Astrocyte of the spinal cord (primary cell): ENCODE measurements at places on chromosomes 2 and 18.

- no peak for DNase-seq
Observed at GRCh38 chr2:42321452-42322064, 39.5 kb downstream of the COX7A2L start.

DNA sequence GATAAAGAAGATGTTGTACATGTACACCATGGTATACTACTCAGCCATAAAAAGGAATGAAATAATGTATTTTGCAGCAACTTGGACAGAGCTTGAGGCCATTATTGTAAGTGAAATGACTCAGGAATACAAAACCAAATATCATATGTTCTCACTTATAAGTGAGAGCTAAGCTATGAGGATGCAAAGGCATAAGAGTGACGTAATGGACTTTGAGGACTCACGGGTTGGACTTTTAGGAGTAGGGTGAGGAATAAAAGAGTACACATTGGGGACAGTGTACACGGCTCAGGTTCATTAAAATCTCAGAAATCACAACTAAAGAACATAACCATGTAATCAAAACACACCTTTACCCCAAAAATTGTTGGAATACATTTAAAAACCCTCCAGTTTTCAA, 206.4 kb downstream of the RIT2 start:
- no peak for DNase-seq

- no peak for DNase-seq
Observed at GRCh38 chr2:164793529-164793928, 48.1 kb downstream of the COBLL1 start.

DNA sequence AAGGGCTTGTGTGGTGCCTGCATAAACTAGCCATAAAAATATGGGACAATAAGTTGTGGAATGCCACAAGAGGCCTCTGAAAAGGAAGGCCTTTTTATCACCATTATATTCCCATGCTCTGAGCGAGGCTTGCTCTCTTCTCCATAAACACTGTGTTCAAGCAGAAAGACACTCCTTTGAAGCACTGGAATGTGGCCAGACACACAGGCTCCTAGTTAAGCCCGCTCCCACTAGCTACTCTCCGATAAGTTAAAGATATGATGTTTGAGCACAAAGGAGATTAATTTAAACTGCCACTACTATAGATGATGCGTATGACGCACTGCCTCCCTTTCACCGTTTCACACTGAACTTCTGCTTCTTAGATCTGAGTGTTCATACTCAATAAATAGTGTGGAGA, 188.7 kb upstream of the TWIST2 start:
- no peak for DNase-seq

DNA sequence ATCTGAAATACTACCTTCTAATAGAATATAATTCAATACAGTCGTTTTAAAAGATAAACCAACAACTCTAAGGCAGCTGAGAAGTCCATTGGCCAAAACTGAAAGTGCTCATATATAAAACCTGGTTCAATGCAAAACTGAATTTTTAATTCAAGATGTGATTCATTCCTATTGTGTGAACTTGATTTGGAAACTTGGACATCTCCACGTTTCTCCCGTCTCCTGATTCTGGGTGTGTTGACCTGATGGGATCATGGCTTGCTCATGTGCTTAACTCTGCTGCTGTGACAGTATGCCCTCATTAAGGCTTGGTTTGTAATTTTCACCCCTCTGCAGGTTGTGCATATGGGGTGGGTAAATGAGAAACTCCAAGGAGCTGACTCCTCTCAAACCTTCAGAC, 166.3 kb upstream of the TPO start:
- no peak for DNase-seq

DNA sequence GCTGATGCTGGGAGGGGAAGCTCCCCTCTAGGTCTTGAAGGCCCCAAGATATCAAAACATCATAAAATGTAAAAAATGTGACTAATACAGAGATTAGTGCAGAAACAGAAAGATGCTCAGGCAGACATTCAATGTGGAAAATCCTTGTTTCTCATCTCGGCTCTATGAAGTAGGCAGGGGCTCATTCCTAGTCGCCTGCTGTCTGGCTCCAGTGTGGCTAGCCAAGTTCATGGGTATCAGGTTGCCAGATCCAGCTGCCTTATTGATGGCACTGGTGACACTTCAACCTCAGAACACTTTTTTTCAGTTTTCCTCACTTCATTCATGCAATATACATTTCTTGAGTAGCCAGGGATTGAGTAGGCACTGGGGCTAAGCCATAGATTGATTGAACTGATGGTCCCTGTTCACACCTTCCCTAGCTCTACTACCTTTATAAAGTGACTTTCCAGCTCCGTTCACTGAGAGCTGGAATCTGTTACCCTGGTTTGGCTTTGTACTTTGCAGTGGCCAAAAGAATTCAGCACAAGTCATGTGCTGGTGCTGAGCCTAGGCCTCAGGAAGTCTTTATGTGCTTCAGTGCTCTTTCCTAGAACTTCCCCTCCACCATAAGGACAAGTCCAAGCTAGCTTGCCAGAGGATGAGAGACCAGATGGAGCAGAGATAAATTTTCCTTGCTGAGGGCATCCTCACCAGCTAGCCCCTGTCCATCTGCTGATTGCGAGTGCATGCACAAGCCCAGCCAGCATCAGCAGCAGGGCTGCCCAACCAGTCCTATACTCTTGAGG, 373.6 kb upstream of the ST6GAL2 start:
- DNase-seq: no peak

GRCh38 chr2:67295406-67295805, 101.7 kb upstream of the ETAA1 start:
- DNase-seq: no peak
